Stimulated activated CD4-positive, alpha-beta T cell treated with anti-CD3 and anti-CD28 coated beads, TNF-alpha, amount 100 ng/mL, for 1 hour (primary cell): ENCODE measurements at places on chromosomes 12 and 14.

DNA sequence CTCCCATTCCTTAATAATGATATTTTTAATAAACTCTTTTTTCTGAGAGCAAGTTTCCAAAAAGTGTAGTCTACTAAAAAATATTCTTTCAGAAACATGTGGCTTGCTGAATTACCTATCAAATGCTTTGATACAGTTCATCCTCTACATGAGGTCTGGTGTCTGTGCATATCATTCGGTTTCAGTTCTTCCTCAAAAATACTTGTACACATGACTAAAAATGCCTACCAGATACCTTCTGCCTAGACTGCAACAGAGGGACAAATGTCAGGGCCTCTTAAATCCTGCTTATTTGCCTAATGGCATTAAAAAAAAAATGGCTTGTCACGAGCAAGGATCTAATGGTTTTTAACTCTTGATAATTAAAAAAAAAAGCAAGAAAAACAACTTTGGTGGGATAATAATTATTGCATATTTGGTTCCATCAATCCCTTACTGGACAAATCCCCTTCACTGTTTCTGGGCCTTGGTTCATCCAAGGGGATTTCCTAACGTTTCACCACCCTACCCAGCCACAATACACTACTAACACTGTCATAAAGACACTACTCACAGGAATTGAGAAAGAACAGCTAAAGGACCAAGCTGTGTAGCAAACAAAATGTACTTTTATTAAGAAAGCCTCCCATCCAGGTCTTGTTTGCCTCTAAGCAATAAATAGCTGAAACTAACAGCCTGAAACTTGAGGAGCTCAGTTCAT is 45.7 kb downstream of the PARP11 start:
- DNase-seq: no peak

- DNase-seq: no peak
Observed at GRCh38 chr14:92616178-92616577, 102.6 kb downstream of the RIN3 start.

- DNase-seq: no peak
Observed at GRCh38 chr12:29255042-29255441, 106.0 kb downstream of the FAR2 start.

DNA sequence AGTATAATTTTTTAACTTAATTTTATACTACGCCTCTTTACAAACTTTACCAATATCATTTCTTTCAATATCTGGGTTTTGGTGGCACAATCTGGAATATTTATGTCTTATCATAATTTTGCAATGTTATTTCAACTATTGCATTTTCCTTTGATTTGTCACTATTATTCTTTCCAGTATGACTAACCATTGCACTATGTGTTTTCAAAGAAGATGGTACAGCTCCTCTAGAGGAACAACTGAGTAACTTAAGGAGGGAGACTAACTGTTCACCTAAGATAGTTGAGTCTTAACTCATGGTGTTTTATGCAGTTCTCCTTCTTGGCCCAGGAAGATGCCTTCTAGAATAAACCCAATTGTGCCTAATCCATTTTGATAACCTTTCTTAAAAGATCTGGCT is 60.5 kb upstream of the KIF21A start:
- no peak for DNase-seq

GRCh38 chr12:128643155-128643554 is 180.6 kb downstream of the SLC15A4 start:
- DNase-seq: no peak
